Endothelial cell of umbilical vein (primary cell): ENCODE measurements at places on chromosomes 1 and 21. TPM values are rescaled to one million over a fixed set of nuclear protein-coding genes. Genes with fewer than 3 reads are reported as not detected.

GRCh38 chr1:19483261-19483660 is 2.1 kb downstream of the CAPZB start:
- peaks cover 44% of the 10 kb centered on the region for H3K4me1 ChIP-seq
- no peak overlapping the region for H3K4me3 ChIP-seq

- no peaks in the 10 kb centered on the region for H3K4me1 ChIP-seq
- no peak for DNase-seq
- H3K27ac ChIP-seq, result no peak within 1 kb of the TSS
Measured at GRCh38 chr21:44285138-44285992, at the start of gene AIRE. AIRE (plus strand) TSS chr21:44285876; CDS start chr21:44286007, 131 bp downstream.

RAD54L gene
- total RNA-seq, result 18.9 and 19.7 TPM in 2 replicates

GRCh38 chr1:207644852-207645634 is at the start of gene CR1L:
CR1L (plus strand) TSS chr1:207645133; CDS start chr1:207645234, 101 bp downstream.
- no peak within 1 kb of the TSS for H3K27ac ChIP-seq
- DNase-seq, result peak; percentile 76
- H3K4me1 ChIP-seq, result peaks cover 10% of the 10 kb centered on the region
- no peaks in the 10 kb centered on the region for H3K36me3 ChIP-seq
- H3K4me3 ChIP-seq, result peak within 1 kb of the TSS; percentile 35

FCGR3A gene
- total RNA-seq, result not detected in 2 replicates

GRCh38 chr1:203131548-203132200 is 4.1 kb downstream of the ADORA1 start:
- no peak for DNase-seq
- peaks cover 4% of the 10 kb centered on the region for H3K4me1 ChIP-seq
- peaks cover 14% of the 10 kb centered on the region for H3K27me3 ChIP-seq
- H3K4me3 ChIP-seq, result no peak overlapping the region

DNA sequence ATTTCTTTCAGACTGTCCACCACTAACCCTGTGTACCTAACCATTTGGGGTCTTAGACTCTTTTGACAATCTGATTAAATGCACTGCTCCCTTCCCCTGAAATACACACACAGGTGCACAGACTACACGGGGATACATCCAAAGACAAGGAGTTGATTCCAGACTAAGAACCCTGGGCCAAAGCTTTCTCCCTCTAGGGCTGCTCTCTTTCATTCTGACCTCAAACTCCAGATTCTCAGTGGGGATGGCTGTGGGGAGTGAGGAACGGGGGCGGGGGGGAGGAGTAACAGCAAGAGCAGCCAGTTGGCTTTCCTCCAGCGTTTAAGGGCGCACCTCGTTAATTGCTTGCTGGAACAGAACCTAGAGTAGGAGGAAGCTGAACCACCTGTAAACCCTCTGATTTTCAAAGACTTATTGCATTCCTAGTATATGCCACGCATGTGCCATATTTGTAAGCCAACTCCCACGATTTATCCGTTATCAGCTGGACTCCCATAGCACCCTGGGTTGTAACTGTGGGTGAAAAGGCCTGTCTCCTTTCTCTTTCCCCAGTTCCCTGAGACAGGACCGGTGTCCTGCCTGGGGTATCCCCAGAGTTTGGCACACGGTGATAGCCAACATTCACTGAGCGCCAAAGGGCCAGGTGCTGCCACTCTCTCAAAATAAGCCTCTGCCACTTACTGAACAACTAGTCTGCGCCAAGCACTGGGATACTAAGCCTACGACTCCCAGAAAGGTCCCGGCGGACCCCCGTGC is 920 bp downstream of the MTHFR start:
- H3K27ac ChIP-seq, result peak overlapping the region; percentile 85
- DNase-seq, result peak; percentile 31

DNA sequence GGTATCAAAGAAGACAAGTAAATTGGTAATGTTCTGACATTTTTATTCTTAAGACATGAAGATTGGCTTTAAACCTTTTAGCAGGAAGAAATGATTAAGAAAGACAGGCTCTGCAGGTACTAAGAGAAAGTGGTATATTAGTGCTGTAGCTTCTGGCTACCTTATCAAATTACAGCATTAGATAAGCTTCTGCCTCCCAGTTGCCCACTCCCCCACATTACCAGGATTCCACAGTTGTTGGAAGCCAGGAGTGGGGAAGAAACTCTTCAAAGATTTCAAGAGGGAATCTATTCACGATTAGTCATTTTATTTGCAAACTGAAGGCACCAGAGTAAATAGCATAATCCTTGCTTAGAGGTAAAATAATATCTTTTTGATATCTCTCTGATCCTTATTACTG is 274.9 kb downstream of the LMO4 start:
- no peak for DNase-seq
- H3K36me3 ChIP-seq, result no peaks in the 10 kb centered on the region
- H3K27me3 ChIP-seq, result no peaks in the 10 kb centered on the region
- no peak overlapping the region for H3K27ac ChIP-seq

PDZK1IP1 gene
- not detected in 2 replicates for total RNA-seq

CRYAA gene
- not detected in 2 replicates for total RNA-seq

DNA sequence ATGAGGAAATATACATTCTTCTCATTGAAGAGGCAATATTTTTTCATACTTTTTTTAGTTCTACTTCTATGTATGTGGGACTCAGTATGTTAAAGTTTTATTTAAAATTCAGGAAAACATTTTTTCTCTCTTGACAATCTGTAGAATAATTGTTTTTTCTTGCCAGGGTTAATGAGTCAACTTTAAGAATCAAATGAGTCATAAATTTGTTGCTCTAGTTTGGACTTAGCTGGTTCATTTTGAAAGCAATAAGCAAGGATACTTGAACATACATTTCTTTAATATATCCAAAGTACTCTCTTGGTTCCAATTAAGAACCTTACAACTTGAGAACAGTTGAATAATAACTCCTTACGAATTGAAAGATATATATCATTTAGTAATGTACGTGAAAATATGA is 1145.3 kb upstream of the B3GALT2 start:
- H3K4me1 ChIP-seq, result no peaks in the 10 kb centered on the region
- no peaks in the 10 kb centered on the region for H3K27me3 ChIP-seq
- no peak overlapping the region for H3K27ac ChIP-seq
- DNase-seq, result no peak

DNA sequence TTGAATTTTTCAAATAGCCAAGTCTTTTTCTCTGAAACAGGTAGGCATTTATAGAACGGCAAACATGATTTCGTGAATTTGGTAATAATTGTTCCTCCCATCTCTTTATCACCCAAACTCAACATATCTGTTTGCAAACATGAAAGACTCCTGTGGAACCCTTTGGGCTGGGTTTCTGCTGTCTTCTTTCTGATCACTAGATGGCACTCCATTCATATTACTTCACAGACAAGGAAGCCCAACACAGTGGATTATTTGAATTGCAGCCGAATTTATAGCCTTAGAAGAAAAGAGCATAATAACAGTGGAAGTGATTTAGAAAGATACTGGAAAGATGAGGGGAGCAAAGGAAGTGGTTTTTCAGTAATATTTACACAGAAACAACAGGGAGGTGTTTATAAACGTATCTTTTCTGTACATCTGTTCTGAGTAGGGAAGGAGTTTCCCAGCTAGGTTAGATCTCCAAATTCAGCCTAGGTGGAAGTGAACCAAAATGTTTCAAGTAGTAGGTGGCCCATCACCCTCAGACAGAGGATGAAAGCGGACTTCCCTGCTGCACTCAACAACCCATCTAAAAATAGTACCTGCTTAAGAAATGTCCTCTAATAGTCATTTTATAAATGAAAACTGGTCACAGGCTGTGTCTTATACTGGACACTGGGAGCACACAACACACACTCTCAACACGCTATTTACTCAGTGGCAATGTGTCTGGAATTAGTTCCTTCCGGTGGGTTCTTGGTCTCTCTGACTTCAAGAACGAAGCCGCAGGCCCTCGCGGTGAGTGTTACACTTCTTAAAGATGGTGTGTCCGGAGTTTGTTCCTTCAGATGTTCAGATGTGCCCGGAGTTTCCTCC is 67.6 kb downstream of the MAP3K21 start:
- H3K27ac ChIP-seq, result no peak overlapping the region
- H3K4me3 ChIP-seq, result no peak overlapping the region
- H3K27me3 ChIP-seq, result no peaks in the 10 kb centered on the region

SIM2 gene
- not detected in 2 replicates for total RNA-seq

DNA sequence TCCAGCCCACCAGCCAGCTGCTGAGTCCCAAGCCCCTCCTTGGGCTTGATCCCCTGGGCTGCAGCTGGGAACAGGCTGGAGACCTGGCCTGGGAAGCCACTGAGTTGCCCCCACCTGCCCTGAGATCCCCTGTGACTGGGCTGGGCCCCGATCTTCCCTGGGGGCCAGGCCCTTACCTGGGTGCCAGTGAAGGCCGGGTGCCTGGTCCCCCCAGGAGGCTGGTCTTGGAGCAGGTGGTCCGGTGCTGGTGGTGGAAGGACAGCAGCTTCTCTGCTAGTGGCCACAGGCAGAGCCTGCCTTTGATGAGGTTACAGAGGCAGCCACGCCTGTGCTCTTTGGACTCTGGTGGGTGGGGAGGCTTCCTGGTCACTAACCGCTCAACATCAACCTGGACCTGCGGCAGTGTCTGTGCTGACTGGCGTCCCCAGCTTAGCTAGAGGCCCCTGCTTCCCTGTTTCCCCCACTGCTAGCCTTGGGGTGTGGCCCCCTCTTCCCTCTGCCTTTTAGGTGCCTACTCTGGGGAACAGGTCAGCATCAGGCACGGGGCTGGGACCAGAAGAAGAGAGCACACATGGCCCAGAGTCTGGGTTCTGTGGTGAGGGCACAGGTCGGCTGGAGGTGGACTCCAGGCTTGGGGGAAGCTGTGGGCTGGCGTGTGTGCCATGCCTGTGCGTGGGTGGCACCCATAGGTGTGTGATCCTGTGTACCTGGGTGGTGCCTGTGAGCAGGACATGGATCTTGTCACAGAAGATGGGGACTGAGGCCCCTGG is at the start of gene EPS8L3:
Gene EPS8L3, minus strand, starts transcription at position 278 of the 770 bp plus-strand sequence. CDS start 2,174 bp downstream, outside the sequence.
- H3K4me1 ChIP-seq, result peaks cover 14% of the 10 kb centered on the region
- H3K27ac ChIP-seq, result peak within 1 kb of the TSS; percentile 90
- H3K27me3 ChIP-seq, result no peaks in the 10 kb centered on the region

- H3K4me1 ChIP-seq, result peaks cover 21% of the 10 kb centered on the region
- no peak overlapping the region for H3K4me3 ChIP-seq
- no peak for DNase-seq
- H3K36me3 ChIP-seq, result peaks cover 3% of the 10 kb centered on the region
- H3K27me3 ChIP-seq, result no peaks in the 10 kb centered on the region
- H3K27ac ChIP-seq, result no peak overlapping the region
Measured at GRCh38 chr1:155210314-155211104, 2.0 kb downstream of the MTX1 start.

GRCh38 chr21:38770660-38771059 is 35.1 kb upstream of the ETS2 start:
- H3K4me1 ChIP-seq, result peaks cover 17% of the 10 kb centered on the region
- H3K27me3 ChIP-seq, result peaks cover 1% of the 10 kb centered on the region
- H3K4me3 ChIP-seq, result no peak overlapping the region
- no peaks in the 10 kb centered on the region for H3K36me3 ChIP-seq
- H3K27ac ChIP-seq, result no peak overlapping the region
- no peak for DNase-seq
